Hepatocyte (in vitro differentiated cells): ENCODE measurements at places on chromosomes 2 and 18. TPM values are rescaled to one million over a fixed set of nuclear protein-coding genes. Genes with fewer than 3 reads are reported as not detected.

DNA sequence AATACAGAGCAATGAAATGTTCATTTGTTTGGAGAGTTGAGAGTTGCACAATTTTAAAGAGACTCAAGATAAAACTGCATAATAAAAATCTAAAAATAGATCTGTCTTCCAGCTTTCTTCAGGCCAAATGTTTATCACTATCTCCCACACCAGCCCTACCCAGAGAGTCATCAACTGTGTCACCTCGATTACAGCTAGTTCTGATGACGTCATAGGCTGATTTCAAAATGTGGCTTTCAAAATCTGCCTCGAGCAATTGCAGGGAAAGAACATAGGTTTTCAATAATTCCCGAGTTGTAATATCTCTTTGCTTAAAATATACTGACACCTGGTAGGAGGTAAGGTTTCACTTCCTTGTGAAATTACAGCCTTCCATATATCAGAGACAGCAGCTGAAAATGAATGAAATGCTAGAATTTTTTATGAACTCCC, 677.6 kb upstream of the ID2 start:
- DNase-seq: peak; percentile 88

DNA sequence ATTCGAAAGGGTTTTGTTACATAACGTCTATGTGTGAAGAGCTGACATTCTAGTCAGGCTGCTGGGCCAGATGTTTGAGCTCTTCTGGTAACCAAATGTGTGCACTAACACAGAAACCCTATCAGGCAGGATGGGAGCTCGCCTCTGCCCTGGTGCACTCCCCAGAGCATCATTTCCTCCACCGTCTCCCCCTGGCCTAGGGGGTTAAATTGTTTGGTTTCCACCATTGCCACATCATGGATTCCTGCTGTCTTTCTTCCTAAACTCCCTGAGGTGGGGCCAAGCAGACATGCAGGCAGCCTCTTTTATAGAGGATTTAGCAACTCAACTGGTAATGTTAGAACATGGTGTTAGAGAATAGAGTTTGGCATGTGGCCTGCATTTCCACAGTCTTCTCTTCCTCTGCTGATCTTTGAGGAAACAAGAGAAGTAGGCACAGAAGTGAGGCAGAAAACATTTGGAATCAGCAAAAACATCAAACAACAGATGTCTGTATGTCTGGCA, 87.3 kb downstream of the ANTXR1 start:
- DNase-seq: no peak

Gene RGPD4
- polyA plus RNA-seq: 0.02 and 0.04 TPM in 2 replicates

- DNase-seq: no peak
Observed at GRCh38 chr2:64697297-64698176, 43.8 kb upstream of the SERTAD2 start.

Gene CPO
- polyA plus RNA-seq: not detected in 2 replicates

Gene FN1
- polyA plus RNA-seq: 1,572 and 1,650 TPM in 2 replicates

GRCh38 chr2:207662203-207662602, 37.0 kb upstream of the METTL21A start:
- DNase-seq: no peak

DNA sequence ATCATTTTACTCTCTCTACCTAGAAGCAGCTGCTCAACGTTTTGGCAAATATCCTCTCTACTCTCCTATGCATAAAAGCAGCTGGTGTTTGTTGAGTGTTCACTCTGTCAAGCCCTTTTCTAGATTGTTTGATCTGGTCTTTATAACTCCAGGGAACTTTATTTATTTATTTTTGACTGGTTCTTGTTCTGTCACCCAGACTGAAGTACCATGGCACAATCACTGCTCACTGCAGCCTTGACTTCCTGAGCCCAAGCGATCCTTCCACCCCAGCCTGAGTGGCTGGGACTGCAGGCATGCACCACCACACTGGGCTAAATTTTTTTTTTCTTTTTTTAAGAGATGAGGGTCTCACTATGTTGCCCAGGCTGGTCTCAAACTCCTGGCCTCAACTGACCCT, 12.7 kb downstream of the CATIP start:
- no peak for DNase-seq

Gene LHCGR
- polyA plus RNA-seq: 0.09 and 0.23 TPM in 2 replicates

DNA sequence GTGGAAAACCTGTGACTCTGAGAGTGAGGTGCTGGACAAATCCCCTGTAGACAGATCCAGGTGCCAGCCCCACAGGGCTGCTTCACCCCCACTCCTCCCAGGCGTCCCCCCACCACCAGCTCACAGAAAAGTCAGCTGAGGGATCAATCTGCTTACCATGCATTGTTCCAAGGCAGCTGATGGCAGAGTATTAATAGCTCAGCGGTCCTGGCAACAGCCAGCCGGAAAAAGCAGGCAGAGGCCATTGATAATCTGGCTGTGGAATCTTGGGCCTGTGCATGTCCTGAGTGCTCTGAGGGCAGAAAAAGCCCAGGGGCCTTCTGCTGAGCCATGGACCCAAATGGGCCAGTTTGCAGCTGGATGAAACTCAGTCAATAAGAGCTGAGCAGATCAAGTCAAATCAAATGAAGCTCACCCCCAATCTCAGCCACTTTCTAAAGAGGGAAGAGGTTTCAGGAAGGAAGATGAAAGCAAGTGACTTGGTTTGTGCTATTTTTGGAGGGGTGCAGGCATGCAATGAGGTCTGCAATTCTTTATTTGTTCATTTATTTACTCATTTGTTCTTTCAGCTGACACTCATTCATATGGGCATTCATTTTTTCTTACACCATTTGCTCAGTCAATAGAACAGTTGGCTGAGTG, 63.4 kb downstream of the GYPC start:
- DNase-seq: no peak

Gene MTERF4
- 17.4 and 20.3 TPM in 2 replicates for polyA plus RNA-seq

Gene CPLX4
- not detected in 2 replicates for polyA plus RNA-seq

Gene USP40
- 16.7 and 20.4 TPM in 2 replicates for polyA plus RNA-seq

- no peak for DNase-seq
Observed at GRCh38 chr18:59902131-59902992, 2.6 kb downstream of the PMAIP1 start.

Gene SERPINB3
- polyA plus RNA-seq: not detected in 2 replicates

Gene CHRNA1
- 1.5 and 1.6 TPM in 2 replicates for polyA plus RNA-seq

Gene ABCG5
- 1.8 and 5.4 TPM in 2 replicates for polyA plus RNA-seq

DNA sequence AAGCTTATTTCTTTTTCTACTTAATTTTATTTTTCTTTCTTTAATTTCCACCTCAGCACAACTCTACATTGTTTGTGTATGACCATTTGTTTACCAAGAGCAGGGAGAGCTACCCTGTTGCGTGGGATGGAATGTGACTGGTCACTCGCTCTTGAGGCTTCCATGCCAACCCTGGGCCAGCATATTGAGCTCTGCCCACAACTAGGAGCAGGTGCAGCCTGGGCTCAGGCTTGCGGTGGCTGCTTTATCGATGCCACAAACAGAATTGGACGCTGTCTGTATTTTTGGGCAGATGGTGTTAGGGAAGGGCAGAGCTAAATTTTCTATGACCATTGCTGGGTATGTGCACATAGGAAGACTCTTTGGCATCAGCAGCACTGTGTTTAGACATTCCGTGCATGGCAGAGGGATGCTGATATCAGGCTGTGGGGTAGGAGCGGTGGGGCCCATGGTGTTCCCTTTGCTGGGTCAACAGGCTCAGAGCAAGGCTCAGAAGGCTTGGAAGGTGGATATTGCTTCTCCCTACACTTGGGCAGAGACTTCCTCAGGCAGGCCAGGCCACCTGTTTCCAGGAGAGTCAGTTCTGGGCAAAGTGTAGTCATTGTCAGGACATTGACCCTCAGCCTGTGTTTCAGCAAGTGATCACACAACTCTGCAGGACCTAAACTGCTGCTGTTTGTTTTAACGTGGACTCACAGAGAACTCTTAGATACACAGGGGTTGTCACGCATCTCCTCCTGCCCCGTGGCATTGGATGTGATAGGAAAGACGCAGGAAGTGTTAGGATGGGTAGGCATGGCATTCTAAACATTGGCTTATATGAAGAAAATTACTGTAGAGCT, 40.2 kb downstream of the TMEM182 start:
- no peak for DNase-seq

Gene TCF23
- polyA plus RNA-seq: not detected in 2 replicates

DNA sequence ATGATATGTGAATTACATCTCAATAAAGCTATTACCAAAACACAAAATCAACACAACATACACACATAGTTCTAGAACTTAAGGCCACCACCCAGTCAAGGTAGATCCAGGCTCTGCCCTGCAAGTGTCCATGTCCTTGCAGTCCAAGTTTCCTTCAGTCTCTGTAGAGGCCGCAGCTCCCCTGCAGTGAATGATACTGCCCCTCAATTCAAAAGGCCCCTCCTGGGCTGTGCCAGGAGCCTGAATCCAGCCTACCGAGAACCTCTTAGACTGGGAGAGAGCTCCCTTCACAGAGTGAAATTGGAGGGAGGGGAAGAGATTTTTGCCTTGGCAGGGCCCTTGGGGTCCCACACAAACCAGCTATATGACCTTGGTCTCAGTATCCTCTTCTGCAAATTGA, 42.5 kb upstream of the ATP6V1B1 start:
- DNase-seq: no peak

Gene AQP4
- polyA plus RNA-seq: 4.9 and 21.6 TPM in 2 replicates
